Activated T-helper 1 cell treated with anti-CD3 and anti-CD28 coated beads, Interleukin-2, amount 50 U/mL, for 16 hours (primary cell): ENCODE measurements at places on chromosomes 7 and 10.

- DNase-seq, result no peak
Observed at GRCh38 chr7:47239034-47239433, 342.9 kb downstream of the TNS3 start.

GRCh38 chr7:24754906-24755506 is 2.3 kb downstream of the GSDME start:
- no peak for DNase-seq

- no peak for DNase-seq
Observed at GRCh38 chr7:88377434-88377833, 70.7 kb upstream of the STEAP4 start.

DNA sequence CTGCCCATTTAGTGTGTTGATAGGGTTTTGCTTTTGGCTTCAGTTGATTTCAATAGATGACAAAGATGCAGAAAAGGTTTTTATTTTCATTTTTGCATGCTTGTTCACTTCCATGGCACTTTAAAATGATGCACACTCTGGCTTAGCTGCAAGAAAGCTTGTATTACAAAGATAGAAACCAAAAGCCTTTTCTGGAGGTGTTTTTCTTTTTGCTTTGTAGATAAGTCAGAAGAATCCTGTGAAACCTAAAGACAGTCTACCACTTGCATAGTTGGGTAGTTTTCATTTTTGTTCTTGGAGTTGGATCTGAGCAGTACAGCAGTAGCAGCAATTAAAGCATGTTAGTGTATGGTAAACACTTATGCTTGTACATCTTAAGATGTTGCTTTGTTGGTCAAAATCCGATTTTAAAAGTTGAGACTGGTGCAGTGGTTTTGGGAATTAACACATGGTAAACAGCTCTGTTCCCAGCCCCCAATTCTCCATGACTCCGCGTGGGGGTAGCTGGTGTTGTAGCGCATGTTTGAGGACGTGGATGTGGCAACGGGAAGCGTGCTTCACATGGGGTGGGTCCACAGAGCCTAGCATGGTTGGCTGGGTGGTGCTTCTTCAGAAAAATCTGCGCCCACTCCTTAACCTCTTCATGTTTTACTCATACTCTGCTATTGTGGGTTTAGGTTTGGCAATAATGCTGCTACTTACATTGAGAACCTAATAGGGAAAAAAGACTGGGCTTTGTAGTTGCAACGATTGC is 19.8 kb downstream of the CCNY start:
- no peak for DNase-seq

GRCh38 chr10:77571490-77571889 is 66.1 kb downstream of the KCNMA1 start:
- DNase-seq, result no peak

DNA sequence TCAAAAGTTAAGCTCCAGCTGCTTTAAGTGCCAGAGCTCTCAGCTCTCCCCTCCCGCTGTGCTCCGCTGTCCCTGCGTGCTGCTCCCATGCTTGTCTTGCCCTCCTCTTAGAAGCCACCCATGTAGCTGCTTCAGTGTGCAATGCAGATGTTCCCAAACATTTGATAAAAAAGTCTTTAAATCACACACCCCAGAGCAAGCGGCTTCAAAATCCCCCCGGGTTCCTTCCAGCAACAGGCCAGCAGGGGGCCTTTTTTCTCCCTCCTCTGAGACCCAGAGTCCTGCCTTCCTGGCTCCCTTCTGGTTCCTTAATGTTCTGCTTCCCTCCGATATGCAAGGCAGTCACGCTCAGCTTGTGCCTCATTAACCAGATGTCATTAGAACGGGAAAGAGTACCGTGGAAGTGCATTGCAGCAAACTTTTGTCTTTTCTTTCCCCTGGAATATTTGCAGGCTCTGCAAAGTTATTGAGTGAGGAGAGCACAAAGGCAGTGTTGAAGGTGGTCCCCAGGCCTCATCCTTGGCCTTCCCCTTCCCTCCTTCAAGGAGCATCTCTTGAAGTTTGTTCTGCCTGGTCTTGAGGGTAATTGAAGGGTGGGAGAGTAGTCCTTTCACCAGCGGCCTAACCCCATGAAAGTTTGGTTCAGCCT is 25.5 kb downstream of the LDB3 start:
- no peak for DNase-seq

DNA sequence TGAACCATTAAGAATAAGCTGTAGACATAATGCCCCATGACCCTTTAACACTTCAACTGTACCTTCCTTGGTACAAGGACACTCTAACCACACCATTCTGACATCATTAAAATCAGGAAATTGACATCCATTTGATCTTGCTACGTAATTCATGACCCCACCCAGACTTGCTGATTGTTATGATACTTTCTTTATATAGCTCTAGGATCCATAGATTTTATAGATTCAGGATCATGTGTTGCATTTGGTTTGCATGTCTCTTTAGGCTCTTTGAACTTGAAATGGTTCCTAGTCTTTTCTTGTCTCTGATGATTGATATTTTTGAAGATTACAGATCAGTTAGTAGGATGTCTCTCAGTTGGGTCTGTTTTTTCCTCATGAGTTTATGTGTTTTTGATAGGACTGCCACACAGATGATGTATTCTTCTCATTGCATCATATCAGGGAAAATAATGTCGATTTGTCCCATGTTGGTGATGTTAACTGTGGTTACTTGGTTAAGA is 13.5 kb downstream of the CCM2 start:
- no peak for DNase-seq

GRCh38 chr7:6346581-6346980 is 74.2 kb upstream of the CYTH3 start:
- DNase-seq, result no peak

GRCh38 chr10:72218325-72218724 is 2.2 kb upstream of the ASCC1 start:
- no peak for DNase-seq

GRCh38 chr7:112097524-112097923 is 108.7 kb downstream of the DOCK4 start:
- no peak for DNase-seq
